Type B pancreatic cell (in vitro differentiated cells): ENCODE measurements at places on chromosomes 13 and 19. TPM values are rescaled to one million over a fixed set of nuclear protein-coding genes. Genes with fewer than 3 reads are reported as not detected.
A peak's percentile ranks its signal among the peaks of the same experiment; 100 is the strongest.

GRCh38 chr13:44232774-44233173, 140.8 kb upstream of the SERP2 start:
- no peak for DNase-seq

DNA sequence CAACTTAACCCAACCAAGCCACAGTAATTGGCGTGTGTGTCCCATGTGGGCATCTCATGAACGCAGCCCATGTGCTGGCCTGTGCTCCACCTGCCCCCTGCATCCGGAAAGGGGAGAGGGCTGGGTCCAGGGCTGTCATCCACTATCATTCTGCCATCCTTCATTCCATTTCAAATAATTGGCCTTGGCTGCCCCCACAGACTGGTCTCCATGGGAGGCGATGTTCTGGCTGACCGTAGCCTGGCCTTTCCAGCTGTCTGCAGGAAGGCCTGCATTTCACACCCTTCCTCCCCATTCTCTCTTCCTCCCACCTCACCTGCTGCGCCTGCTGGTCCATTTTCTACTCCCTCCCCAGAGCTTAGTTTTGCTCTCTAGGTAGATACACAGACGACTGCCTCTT, 442.8 kb downstream of the COG6 start:
- no peak for DNase-seq

The MYH14 gene
- 93.9 and 225 TPM in 2 replicates for total RNA-seq

- DNase-seq, result no peak
These were observed 13.8 kb upstream of the COG6 start for GRCh38 chr13:39641645-39642044.

- no peak for DNase-seq
These were observed 59.4 kb downstream of the ZNF536 start for GRCh38 chr19:30431591-30431990.

DNA sequence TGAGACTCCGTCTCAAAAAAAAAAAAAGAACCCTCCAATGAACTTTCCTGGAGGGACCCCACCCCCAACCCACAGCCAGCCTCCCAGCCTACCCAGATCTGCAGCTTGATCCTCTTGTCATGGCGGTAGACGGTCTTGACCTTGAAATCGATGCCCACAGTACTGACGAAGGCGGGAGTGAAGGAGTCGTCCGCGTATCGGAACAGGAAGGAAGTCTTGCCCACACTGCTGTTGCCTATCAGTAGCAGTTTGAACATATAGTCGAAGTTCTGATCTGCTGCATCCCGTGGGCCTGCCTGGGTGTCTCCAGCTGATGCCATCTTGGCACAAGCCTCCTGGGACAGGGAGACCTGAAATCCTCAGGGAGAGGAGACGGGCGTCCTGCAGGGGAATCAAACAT, 2.4 kb downstream of the RAB3D start:
- no peak for DNase-seq

DNA sequence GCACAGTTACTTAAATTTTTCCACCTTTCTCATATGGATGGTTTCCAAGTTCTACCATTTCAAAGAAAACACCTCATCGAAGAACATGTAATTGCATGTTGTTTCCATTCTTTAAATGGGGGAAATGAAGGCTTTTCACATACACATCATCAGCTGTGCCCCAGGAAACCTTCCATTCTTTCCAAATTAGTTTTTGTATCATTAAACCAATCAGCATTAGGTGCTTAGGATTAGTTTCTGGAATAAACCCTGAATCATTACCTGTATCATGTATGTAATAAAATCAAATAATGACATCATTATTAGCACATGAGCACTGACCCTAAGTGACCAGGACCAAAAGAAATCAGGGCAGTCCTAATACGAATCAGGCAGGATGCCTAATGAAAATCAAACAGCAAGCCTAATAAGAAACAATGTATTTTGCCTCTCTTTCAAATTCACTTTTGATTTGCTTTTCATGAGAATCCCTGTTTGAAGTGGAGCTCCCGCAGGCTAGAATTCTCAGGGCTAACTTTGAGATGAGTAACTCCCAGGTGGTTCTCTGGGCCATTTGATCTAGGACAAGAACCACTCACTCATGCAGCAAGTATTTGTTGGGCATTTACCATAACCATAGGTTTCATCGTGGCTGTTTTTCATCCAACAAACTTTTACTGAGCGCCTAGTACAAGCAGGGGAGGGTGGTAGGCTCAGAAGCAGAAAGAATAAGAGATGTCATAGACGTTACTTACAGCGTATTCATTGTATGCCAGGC, 89.2 kb downstream of the MZT1 start:
- no peak for DNase-seq

The CRB3 gene
- total RNA-seq, result 30.6 and 63.3 TPM in 2 replicates

DNA sequence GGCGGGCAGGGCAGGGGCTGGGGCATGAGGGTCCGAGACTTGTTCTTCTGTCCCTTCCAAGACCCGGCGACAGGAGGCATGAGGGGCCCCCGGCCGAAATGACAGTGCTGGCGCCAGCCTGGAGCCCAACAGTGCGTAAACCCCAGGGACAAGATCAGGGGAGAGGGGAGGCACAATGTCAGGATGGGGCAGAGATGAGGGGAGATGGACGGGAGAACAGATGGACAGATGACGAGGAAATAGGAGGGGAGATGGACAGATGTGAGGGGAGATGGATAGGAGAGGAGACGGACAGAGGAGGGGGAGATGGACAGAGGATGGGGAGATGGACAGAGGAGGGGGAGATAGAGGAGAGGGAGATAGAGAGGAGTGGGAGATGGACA, 518 bp downstream of the FLT3LG start:
- no peak for DNase-seq

DNA sequence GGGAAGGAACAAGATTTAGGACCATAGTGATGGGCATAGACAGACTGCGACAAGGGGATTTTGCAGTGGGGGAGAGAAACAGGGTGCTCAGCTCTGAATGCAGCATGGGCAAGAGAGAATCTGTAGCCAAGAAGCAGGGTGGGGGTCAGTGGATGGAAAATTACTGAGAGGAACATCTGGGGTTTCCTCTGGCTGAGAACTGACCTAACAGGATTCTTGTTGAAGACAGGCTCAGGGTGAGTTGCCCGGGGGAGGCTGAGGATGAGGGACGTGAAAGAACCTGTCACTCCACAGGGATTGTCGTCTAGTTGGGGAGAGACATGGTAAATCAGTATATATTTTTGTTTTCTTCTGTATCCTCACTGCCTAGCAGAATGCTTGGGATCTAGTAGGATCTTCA, 118.7 kb upstream of the PEG3 start:
- DNase-seq, result no peak

The ODAD3 gene
- 1.0 and 2.2 TPM in 2 replicates for total RNA-seq

DNA sequence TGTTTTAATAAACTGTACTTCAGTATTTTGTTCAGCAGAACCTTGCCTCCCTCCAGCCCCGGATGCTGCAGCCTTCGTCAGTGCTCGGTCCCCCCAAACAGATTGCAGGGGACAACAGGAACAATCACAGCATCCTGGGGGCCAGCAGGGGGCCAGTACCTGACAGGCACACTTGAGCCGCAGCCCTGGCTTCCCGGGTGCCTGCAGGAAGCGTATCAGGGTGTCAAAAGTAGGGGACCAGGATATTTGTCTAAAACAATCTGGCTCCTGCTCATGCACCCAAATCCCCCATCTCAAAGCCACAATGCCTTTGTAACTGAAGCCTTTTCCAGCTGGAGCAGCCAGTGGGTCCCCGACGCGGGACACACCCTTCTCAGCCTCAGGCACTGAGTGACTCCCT, 167.5 kb upstream of the TSHZ3 start:
- DNase-seq, result peak; percentile 56

DNA sequence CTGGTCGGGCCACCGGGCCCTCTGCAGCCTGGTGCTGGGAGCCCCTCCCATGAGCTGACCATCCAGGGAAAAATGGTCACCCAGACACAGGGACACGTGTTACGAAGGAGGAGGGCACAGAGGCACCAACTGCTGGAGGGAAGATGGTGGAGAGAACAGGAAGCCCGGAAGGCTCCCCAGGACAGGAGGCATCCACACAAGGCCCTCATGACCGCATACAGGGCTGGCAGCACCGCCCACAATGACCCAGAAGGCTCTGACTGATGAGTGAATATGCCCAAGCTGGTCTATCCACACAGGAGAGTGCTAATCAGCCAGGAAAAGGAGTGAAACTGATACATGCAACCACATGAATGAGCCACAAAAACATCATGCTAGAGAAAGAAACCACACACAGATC, 14.0 kb upstream of the TMEM86B start:
- DNase-seq, result no peak

DNA sequence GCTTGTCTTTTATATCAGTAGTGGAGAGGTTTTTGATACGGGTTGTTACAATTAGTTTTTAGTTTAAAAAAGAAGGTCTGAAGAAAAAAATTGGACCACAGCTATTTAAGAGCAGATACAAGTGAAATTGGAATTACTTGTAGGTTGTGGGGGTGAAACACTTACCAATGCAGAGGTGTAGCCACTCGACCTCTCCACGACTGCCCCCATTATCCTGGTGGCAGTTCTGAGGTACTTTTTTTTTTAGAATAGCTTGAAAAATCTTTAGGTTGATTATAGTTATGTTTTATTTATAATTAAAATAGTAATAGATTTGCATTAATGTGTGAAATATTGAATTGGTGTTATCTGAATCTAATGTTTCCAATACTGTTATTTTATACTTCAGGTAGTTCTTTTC, 60.7 kb downstream of the PAN3 start:
- no peak for DNase-seq

DNA sequence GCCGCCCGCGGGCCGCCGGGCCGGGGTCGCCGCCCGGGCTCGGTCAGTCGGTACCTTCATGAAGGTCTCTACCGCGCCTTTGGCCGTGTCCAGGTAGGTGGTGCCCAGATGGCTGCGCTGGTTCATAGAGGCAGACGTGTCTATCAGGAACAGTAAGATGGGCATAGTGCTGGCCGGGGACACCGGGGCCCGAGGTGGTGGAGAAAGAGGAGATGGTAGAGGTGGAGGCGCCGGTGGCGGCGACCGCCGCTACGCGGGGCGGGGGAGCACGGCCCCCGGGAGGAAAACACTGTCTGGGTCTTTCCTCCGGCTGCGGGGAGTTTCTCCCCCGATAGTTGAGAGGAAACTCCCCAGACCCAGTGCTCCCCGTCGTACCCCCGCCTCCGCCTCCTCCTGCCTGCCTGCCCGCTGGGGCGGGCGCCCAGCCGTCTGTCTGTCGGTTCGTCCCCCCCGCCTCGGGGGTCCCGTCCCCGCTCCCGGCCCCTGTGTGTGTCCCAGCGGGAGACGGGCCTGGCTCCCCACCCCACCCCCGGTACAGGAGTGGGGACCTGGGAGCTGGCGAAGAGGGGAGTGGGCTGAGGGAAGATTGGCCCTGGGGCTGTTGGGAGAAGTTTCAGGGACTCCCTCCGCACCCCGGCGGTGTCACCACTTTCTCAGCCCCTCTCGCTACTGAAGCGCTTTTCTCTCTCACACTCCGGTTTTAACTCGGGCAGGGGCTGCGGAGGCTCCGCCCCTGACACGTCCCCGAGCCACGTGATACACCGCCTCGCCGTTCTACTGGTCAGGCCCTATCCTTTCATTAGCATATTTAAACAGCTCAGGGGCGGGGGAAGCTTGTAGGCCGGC, at the start of gene INTS6:
INTS6 (minus strand) TSS at position 676 of the 846 bp plus-strand sequence; CDS start at position 165, 511 bp downstream.
- peak; percentile 99 for DNase-seq

The N4BP2L1 gene
- 4.9 and 7.4 TPM in 2 replicates for total RNA-seq

GRCh38 chr13:69545551-69545950, 562.1 kb upstream of the ATXN8OS start:
- no peak for DNase-seq
